ENCODE measurements at places on chromosomes 3 and 15.

GRCh38 chr15:47513471-47513870 lies 203.8 kb upstream of the SEMA6D start:
- DNase-seq: no peak

GRCh38 chr3:133330065-133330464 lies 69.8 kb upstream of the BFSP2 start:
- DNase-seq: no peak

DNA sequence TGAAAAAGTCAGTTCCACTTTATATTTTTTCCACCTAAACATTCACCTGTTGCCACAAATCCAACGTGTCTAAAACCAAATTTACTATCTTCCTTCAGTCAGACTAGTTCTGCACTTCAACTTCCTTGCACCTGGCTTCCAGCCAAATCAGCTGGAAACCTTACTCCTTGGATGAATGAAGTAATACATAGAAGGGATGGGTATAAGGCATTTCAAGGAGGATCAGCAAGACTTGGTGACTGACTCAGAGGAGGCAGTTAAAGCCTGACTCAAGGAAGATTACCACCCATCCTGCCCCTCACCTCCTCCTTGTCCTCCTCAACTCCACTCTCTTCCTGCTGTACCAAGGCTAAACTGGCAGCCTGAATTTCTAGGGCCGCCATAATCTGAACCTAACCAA lies 37.1 kb downstream of the QTRT2 start:
- DNase-seq: peak; percentile 85

GRCh38 chr3:146468671-146469149 lies 651 bp downstream of the PLSCR2 start:
- peak; percentile 48 for DNase-seq

DNA sequence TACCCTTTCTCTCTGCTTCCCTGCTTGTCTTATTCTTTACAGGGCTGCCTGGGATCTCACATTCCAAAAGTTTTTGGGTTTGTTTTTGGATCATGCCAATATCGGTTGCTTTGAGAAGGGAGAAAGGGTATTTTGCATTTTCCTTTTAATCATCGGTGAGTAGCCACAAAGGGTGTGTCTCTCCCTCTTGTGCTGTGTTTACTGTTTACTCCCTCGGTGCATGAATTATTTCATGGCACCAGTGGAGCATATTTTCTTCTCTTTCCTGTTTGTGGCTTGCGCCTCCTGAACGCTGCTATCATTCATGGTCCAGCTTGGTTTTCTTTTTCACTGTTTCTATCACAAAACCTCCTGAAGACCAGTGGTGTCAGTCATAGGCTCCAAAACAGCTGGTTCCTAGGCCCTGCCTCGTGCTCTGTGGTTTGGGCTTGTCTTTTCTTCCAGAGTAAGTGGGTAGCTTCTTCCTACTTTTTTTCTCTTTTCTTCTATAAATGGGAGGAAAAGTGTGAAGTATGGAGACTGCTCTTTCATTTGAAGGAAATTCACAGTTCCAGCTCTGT lies 54.9 kb downstream of the IGF1R start:
- no peak for DNase-seq

DNA sequence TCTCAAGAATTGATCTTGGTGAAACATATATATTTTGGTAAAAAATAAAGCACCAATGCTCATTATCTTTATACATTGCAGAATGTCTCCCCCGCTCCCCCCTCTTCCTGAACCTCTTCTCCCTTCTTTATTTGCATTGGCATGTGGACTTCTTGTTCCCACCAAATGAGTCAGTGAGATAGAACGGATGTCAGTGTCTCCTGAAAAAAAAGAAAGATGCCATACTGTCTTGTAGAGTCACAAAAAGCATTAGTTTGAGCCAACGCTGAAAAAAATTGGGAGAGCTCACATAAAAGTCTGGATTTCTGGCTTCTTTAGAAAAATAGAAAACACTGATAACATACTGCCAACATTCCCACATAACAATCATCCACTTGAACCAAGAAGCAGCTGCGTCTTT lies 32.0 kb upstream of the STXBP5L start:
- no peak for DNase-seq

DNA sequence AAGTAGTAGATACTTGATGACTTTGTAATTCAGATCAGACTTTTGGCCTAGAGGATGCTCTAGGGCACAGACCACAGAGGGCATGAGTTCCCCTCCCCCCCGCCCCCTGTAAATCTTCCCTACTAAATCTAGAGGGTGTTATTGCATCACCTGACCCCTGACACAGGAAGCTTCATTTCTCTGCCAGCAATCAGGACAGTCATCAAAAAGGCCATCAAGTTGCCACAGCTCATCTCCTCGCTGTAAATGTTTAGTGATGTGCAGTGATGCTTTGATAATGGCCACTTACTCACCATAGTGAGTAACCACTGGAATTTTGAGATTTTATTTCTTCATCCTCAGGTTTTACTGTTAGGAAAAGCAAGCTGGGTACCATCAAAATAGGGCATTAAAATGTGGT lies 289.2 kb upstream of the CHRM5 start:
- DNase-seq: no peak

- DNase-seq: peak; percentile 3
These were observed 142.9 kb upstream of the TP63 start for GRCh38 chr3:189488241-189488767.

- DNase-seq: no peak
These were observed 40.5 kb downstream of the EXOG start for GRCh38 chr3:38536671-38537070.

DNA sequence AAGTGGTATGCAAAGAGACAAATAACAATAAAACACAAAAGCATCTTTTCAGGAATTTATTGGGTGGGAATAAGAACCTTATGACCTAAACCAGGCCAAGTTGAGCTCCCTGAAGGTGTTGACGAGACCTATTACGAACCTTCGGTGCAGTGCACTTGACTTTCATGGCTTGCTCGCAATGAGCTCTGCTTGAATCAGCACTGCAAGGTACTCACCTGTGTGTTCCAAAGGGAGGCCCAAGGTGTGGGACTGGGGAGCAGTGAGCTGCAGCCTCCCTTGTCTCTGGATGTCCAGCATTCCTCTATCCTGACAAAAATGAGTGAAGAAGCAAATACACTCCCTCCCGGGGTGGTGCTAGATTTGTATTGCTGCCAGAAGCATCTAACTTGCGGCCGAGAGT lies at the start of gene MDFIC2:
Gene MDFIC2, minus strand, starts transcription at position 303 of the 400 bp plus-strand sequence. CDS start 665 bp downstream, outside the sequence.
- DNase-seq: no peak

GRCh38 chr15:68666120-68666811 lies 87.5 kb downstream of the CORO2B start:
- no peak for DNase-seq

- no peak for DNase-seq
These were observed 148.4 kb upstream of the GBE1 start for GRCh38 chr3:81909796-81910195.

GRCh38 chr3:89525609-89526008 lies 418.2 kb downstream of the EPHA3 start:
- no peak for DNase-seq

DNA sequence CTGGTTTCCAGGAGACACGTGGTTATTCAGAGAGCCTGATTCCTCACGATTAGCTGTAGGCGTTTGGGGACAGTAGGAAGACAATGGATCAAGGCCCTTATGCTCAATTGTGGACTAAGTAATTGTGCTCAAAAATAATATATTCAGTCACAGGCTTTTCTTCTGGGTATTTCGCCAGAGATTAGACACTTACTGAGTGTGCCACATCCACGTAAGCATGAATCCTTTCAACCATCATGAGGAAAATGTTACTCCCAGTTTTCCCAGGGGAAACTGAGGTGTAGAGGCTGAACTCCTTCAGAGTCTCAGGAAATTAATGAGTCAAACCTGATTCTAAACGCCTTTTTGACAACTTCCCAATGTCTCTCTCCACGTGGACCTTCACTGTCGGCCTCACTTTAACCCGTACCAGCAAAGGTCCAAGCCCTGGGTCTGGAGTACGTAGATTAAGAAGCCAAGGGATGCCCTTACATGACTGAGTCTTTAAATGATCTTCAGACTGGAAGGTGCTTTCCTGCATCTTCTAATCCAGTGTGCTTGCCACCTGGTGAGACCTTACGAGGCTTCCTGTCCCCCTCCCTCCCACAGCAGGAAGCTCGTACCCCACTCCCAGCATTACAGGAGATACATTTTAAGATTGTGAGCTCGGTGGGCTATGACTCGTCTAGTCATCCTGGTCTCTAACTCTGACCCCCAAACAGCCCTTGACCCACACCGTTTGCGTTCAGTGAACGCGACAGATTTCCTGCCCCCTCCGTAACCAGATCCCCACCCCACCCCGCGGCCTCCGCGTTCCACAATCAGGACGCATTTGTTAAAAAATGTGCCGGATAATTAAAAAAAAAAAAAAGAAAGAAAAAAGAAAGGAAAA lies 1.7 kb downstream of the PKM start:
- DNase-seq: peak; percentile 68

- DNase-seq: no peak
These were observed 419.8 kb upstream of the TPM1 start for GRCh38 chr15:62622775-62623174.

GRCh38 chr15:67480741-67481140 lies 40.2 kb upstream of the C15orf61 start:
- peak; percentile 49 for DNase-seq

DNA sequence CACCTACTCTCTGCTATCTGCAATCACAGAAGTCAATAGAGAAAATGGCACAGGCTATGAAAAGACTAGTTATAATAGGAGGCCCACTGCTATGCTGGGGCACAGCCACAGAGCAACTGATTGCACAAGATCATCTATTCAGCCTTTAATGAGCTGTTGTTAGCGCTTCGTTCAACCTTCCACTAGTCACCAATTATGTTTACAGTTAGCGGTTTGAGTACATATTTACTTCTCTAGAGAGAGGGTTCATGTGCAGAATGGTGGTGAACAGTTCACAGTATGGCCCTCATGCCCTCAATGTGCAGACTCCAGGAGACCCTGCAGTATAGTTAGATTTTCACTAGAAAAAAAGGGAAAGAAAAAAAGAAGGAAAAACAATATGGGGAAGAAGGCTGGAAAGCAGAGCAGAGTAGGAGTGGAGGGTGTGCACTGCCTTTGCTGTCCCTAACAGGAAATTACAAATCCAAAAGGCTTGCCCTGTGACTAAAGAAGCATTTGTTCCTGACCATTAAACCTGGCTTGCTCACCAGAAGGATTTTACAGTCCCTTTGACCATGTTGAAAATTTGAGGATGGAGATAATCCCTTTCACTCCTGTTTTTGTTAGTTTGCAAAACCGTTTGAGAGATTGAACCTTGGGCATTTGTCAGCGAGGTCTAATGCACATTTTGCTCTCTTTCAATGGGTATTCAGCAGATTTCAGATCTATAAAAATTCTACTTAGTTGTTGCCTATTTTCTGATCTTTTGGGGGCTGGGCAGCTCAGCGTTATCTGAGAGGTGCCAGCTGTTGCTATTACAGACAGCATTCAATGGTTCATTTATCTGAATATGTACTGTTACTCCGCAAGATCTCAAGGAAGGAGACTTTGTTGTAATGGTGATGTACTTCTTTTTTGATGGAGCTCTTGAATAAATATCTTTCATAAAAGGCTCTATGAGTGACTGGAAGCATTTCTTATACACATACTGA lies 296.1 kb downstream of the LSAMP start:
- DNase-seq: peak; percentile 35

DNA sequence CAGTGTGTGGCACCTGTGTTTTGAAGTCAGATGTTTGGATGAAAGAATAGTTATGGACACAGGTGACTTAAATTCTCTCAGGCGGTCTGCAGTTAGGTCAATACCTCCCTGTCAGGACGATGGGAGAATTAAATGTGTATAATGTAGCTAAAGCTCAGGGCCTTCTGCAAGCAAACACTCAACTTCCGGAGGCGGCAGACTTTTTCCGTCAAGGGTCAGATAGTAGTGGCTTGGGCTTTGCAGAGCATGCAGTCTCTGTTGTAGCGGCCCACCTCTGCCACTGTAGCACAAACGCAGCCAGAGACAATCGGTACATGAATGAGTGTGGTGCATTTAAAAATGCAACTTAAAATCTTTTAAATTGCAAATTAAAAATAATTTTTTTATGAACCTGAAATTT lies 47.4 kb downstream of the CMTM8 start:
- no peak for DNase-seq

- DNase-seq: no peak
These were observed 220.2 kb upstream of the CD96 start for GRCh38 chr3:111321786-111322185.

GRCh38 chr3:102178817-102179216 lies 256.0 kb upstream of the ZPLD1 start:
- DNase-seq: no peak

- DNase-seq: no peak
These were observed 133.2 kb downstream of the LIPC start for GRCh38 chr15:58564981-58565380.

GRCh38 chr15:44296625-44297524 lies 8.4 kb downstream of the GOLM2 start:
- peak; percentile 69 for DNase-seq

DNA sequence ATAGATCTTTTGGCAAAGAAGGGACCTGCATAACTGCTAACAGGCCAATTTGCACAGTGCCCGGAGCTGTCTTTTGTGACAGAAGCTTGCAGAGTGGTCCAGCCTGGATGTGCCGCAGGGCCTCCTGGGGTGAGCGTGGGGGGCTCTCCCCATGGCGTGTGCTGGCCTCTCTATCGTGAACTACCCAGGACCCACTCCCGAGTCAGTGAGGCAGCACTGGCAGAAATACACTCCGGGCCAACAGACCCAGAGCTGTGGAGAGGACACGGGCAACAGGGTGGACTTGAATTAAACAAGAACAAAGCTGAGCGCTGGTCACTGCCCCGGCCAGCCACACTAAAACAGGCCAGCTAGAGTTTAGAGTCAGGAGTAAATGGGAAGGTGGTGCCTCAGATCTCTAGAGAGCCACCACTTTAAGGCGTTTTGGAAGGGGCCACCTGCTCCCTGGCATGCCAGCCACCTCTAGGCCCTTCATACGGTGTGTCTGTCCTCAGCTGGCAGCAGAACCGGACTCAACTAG lies 152.1 kb downstream of the KLF13 start:
- DNase-seq: no peak

- peak; percentile 9 for DNase-seq
These were observed 4.2 kb upstream of the CHRM5 start for GRCh38 chr15:33963831-33964664.

GRCh38 chr3:182708810-182709209 lies 84.5 kb upstream of the ATP11B start:
- DNase-seq: no peak

DNA sequence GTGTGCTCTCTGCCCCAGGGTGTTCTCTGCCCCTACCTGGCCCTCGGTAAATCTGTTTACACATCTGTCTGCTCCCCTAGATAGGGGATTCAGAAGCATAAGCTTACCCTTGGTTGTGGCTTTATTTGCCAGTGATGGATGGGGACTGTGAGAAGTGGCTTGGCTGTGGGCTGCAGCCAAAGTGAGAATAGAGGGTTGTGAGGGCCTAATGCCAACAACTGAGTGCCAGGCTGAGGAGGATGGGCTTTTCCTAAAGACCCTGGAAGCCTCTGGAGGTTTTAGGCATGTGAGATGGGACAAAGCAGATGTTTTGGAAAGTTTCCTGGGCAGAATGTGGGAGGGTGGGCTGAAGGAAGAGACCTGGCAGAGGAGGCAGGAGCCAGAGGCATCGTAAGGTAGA lies 15.4 kb upstream of the APEH start:
- DNase-seq: no peak

GRCh38 chr3:62109534-62109933 lies 263.8 kb downstream of the FEZF2 start:
- DNase-seq: peak; percentile 98

GRCh38 chr3:162092751-162093150 lies 596.1 kb downstream of the OTOL1 start:
- no peak for DNase-seq

- no peak for DNase-seq
These were observed 63.6 kb downstream of the ZNF621 start for GRCh38 chr3:40588406-40588805.
